C1 segment of cervical spinal cord (tissue), 14 donors: ENCODE measurements at places on chromosomes 7 and 10.

DNA sequence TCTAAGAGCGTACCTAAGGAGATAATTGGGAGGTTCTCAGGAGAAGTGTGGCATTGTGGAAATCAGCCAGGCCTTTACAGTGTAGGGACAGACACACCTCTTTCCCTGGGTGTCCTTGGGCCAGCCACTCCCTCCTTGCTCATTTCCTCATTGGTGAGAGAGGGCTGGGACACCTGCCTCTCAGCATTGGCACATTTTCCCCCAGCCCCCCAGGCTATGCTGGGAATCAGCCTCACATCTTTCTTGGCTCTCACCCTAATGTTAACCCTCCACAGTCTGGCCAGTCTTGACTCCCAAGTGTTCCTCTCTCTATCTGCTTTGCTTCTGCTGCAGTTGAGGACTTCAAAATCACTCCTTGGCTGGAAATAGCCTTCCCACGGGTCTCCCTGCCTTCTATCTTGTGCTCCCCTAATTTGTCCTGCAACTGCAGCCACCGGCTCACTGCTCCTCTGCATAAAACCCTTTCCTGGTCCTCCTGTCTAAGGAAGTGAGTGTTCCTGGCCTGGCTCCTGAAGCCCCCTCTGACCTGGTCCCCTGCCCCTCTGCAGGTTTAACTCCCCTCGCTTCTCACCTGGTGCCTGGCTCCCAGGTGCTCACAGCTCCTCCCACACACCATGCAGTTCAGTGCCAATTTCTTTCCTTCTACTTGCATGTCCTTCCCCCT, 15.8 kb downstream of the TBXAS1 start:
- no peak for DNase-seq

GRCh38 chr10:69866688-69867461, 65.2 kb downstream of the COL13A1 start:
- DNase-seq, result no peak

DNA sequence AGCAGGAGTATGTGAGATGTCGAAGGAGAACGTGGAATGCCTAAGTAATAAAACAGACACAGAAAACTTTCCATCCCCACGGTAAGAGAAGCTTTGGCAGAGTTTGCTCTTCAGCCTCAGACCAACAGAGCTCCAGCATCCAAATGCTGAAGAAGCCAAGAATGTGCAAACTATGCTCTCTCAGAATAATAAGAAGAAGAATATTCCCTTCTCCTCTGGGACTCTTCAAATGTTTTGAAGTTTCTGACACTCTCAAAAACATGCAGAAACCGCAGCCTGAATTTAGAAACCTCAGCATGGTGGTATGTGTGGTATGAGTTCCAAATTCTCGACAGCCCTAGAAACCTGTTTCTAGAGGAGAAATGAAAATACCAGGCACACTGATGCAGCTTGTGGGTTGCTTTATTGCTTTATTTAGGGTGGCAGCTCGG, 113.3 kb downstream of the KCNMA1 start:
- no peak for DNase-seq

DNA sequence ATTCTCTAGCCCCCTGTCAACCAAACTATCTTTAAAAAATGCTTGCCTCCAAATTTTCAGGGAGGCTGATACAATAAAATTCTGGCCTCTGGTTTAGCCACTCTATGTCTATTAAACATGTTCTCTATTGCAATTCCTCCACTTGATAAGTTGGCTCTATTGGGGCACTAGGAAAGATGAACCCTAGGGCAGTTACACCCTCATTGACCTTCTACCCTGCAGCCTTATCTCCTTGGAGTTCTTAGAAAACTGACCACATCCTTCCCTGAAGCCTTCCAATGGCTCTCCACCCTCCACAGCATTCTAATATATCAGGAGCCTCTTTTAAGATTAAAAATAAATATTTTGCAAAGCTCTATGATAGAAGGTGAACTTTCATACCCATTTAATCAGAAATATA, 30.6 kb downstream of the SVOPL start:
- DNase-seq, result no peak

DNA sequence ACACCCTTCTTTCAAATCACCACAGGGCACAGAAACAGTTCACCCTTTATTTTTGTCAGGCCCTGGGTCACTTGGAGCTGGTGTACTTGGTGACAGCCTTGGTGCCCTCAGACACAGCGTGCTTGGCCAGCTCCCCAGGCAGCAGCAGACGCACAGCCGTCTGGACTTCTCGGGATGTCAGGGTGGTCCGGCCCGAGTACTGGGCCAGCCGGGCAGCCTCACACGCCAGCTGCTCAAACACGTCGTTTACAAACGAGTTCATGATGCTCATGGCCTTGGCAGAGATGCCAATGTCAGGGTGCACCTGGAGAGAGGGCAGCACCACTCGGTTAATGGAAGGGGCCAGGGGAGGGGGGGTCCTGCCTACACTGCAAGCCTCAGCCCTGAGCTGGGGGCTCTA, 2.5 kb downstream of the H2BK1 start:
- DNase-seq, result no peak

GRCh38 chr10:125707541-125708468, 11.7 kb upstream of the EDRF1 start:
- no peak for DNase-seq

- no peak for DNase-seq
Observed at GRCh38 chr7:128030654-128031611, at the start of gene LRRC4. Gene LRRC4 (minus strand): TSS chr7:128031437. CDS start chr7:128030640, 797 bp downstream.

- no peak for DNase-seq
Observed at GRCh38 chr10:133159950-133160825, at the start of gene KNDC1. Gene KNDC1 (plus strand): TSS chr10:133160219. CDS start chr10:133160468, 249 bp downstream.

DNA sequence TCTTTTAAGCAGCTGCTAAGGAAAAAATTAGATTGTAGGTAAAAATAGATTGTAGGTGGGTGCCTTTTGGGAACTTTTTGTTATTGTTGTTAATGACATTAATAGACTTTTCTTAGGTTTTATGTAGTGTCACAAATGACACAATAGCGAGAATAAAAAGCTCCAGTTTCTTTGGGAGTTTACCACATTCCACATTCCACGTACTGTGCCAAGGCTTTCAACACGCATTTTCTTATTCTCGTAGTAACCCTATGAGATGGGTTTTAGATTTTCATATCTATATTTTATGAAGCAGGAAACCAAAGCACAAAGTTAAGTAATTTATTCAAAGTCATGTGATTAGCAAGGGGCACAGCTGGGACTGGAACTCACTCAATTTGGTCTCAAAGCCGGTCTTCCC, 103.8 kb downstream of the XRCC2 start:
- DNase-seq, result no peak
